Dermis microvascular lymphatic vessel endothelial cell (primary cell): ENCODE measurements at places on chromosomes 7 and 10. TPM values are rescaled to one million over a fixed set of nuclear protein-coding genes. Genes with fewer than 3 reads are reported as not detected.

DNA sequence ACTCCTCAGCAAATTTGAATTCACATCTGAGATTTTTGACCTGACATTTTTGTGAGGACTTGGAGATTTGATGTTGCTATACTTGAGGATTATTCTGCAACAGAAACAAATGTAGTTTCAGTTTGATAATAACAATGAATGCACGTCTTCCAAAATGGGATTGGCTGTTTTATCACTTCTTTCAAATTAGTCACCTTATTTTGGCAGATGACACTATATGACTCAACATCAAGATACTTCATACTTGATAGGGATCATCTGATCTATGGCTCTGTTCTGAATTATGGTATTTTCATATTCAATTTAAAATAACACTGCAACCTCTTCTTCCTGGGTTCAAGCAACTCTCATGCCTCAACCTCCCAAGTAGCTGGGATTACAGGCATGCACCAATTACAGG lies 24.2 kb downstream of the ARL5B start:
- DNase-seq = no peak

DNA sequence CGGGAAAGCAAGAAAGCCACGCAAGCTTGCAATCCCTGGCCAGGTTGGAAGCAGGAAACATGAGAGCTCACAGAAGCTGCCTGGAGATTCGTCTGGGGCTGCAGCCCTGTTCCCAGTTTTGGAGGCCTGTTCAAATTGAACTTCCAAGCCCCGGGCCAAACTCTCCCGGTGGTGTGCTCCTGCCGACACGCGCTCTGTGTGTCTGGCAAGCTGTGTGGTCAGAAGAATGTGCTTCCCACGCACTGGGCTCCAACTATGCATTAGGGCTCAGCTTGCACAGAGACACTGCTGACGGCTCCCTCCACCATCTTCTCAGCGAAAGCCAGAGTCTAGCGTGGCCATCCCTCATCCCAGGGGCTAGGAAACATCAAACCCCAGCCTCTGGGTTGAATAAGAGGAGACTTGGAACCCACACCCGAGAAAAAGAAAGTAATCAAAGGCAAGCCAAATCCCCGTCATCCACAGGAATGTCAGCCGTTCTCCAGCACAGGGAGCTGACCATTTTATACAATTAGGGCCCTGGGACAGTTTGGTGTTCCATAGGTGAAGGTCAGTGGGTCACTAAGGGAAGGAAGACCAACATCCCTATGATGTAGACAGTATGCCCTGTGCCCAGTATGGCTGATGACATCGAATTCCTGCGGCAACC lies 107.2 kb downstream of the FGFR2 start:
- no peak for DNase-seq

GRCh38 chr10:7547829-7548228 lies 118.9 kb downstream of the ITIH5 start:
- DNase-seq = no peak

GRCh38 chr7:117011419-117012260 lies 58.3 kb downstream of the ST7 start:
- no peak for DNase-seq

GRCh38 chr10:11304906-11305585 lies 287.4 kb downstream of the CELF2 start:
- no peak for DNase-seq

DNA sequence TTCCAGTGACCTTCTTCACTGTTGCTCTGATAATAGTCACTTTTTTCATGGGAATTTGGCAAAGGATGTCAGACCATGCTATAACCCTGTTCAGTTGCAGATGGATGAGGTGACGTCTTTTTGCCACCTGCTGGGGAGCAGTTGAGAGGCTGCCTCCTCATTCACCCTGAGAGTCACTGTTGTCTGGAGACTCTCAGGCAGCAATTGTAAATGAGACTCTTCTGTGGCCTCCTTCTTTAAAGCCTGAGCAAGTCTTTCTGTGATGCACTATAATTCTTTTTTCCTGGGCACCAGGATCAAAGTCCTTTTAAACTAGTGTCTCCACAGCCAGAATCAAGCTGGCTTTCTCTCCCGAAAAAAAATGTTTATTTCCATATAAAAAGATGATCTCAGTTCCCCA lies 345.1 kb downstream of the ARL4A start:
- DNase-seq = no peak

GRCh38 chr10:34826221-34826620 lies 11.1 kb upstream of the PARD3 start:
- DNase-seq = no peak

DNA sequence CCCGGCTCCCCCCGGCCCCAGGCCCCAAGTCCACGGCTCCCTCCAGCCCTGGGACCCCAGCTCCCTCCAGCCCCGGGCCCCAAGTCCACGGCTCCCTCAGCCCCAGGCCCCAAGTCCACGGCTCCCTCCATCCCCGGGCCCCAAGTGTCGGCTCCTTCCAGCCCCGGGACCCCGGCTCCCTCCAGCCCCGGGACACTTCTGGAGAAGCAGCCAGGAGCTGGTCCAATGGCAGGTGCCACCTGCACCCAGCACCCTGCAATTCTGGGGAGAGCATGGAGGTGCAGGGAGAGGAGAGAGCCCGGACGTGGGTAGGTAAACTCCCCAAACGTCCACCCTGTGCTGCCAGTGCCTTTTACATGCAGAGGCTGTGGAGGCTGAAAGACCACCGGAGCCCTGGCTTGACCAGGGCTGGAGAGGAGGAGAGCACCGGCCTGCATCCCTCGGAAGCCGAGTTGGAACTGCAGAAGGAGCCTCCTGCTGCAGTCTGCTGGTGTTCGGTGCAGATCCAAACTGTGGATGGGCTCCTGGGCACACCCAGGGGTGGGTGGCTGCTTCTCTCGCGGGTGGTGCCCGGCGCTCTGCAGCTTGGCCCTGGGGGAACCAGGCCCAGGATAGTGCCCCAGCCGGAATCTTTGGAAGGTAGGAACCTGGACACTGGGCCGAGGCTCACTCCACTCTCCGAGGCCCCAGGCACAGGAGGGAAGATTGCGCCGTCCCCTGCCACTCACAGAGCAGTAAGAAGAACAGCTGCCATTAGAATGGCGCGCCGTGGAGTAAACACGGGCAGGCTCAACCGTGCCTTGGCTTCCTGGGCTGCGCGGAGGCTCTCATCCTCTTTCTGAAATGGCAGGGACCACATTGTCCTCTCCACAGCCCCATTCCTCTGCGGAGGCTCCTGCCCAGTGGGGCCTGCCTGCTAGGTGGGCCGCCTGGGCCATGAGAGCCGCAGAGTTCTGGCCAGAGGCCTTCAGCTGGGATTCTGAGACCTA lies 14.7 kb downstream of the SHH start:
- DNase-seq = no peak

- no peak for DNase-seq
Measured at GRCh38 chr10:71981015-71981875, 17.1 kb downstream of the CHST3 start.

GRCh38 chr7:30162622-30163124 lies 27.9 kb downstream of the MTURN start:
- peak; percentile 32 for DNase-seq

GRCh38 chr7:15326044-15326644 lies 235.7 kb downstream of the AGMO start:
- peak; percentile 43 for DNase-seq

DNA sequence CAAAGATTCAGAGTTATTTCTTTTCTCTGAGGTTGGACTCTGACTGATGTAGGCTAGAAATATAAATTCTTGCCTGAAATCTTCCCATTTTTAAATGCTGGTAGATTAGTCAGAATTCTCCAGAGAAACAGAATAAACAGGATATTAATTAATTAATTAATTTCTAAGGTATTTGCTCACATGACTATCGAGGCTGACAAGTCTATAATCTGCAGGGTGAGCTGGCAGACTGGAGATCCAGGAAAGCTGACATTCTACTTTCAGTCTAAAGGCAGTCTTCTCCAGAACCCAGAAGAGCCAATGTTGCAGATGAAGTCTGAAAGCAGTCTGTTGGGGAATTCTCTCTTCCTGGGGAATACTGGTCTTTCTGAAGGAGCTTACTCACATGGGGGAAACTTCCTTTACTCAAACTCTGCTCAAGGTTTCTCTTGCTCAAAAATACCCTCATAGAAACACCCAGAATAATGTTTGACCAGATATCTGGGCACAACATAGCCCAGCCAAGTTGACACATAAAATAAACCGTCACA lies 189.7 kb downstream of the KIF20B start:
- no peak for DNase-seq

DNA sequence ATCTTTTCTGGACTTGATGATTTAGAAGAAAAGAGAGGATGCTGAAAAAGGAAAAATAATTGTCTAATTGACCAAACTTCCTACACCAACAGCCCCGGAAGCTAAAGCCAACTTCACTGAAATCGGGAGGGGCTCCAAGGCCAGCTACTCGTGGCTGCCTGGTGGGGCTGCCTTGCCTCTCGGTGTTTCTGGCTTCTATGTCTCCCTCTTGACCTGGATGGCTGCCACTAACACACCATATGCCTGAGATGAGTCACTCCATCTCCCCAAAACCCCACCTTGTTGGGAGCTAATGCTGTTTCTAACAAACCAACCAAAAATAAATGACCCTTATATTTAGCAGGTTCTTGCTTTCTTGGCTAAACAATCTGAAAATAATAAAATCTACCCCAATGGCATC lies 87.6 kb upstream of the AFAP1L2 start:
- DNase-seq = no peak

DNA sequence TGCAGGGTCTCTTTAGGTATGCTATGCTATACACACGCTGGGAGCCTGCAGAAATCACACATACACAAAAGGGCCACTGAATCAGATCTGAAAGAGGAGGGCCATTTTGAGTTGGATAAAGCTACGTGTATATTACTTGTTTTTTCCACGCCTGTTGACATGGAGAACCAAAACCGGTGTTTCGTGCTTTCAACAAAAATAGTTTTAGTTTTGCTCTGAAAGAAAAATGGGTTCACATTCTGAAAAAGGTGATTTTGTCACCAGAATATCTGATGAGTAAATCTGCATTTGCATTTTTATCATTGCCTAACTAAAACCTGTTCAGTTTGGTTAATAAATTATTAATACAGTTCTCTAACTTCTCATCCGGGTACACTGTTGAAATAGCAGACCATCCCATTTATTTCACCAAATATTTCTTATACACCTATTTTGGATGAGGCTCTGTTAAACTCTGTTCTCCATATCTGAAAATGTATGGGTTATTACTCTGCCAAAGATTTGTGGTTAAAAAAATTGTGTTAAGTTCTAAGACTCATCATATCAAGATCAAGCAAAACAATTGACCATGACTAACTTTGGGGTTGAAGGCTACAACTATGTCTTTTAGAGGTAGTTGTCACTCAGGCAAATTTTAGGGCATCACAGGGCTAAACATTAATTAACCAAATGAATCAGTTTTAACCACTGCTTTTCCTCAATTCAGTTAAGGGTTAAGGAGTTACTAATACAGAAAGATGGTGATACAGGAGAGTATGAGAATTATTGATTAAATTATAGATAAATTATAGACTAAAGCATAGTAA lies 101.2 kb upstream of the RPA3 start:
- no peak for DNase-seq

DNA sequence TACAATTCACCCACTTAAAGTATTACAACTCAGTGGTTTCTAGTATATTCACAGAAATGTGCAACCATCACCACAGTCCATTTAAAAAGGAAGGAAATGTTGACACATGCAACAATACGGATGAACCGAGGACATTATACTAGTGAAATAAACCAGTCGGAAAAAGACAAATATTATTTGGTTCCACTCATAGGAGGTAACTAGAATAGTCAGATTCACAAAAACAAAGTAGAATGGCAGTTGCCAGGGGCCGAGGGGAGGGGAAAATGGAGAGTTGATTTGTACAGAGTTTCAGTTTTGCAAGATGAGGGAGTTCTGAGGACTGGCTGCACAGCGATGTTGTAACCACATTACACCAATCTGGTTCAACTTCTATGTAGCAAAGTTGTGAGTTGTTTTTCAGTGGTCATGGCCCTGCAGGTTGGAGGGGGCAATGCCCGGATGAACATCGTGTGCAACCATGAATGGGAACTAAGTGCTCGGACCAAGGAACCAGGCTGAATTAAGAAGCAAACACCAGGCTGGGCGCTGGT lies 17.6 kb upstream of the TNPO3 start:
- DNase-seq = no peak

DNA sequence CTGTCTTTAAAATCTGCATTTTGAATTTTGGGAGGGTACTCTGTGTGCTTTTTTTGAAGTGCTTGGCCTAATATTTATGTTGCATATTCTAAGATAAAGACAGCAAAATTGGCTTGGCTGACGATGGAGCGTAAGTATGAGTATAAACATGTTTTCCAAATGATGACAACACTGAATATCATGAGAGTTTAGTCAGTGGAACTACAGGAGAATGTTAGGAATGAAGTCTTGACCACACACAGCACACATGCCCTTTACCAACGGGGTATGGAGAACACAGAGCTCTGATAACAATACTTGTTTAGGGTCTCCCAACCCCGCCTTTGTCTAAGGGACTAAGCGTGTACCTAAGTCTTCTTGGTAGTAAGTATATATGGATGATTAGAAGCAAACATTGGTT lies 253.9 kb upstream of the FZD8 start:
- no peak for DNase-seq

- DNase-seq = no peak
Measured at GRCh38 chr7:86212976-86213375, 430.7 kb upstream of the GRM3 start.

DNA sequence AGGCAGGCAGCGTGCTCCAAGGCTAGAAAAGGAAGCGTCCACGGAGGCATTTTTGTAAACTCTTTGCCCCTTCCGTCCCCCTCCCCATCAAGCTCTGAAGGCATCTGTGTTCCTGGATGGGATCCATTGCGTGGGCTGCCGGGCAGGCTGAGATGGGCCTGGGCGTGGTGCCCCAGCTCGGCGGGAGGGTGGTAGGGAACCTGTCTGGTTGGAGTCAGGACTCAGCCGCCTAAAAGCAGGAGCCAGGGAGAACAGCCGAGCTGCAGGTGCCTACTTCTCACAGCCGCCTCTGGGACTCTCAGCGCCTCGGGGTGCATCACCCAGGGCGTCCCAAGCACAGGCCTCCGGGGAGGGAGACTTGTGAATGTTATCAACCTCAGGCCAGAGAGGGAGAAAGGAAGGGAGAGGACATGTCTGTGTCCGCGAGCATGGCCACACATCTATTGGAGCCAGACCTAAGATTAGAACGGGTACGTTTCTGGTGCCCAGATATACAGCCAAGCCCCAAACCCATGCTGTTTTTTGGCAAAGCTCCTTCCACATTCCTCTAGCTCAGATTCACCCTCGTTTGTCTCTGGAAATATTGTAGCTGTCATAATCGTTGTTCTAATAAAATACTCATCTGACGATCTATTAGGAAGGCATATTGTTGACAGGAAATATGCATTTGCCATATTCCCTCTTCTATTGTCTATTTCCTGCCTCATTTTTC lies 48.6 kb upstream of the CTBP2 start:
- no peak for DNase-seq

The ZFAND2A gene
- 10.0 and 15.4 TPM in 2 replicates for total RNA-seq

The SEC61A2 gene
- total RNA-seq = 3.5 and 6.4 TPM in 2 replicates

The SLC26A3 gene
- not detected in 2 replicates for total RNA-seq

The LHFPL3 gene
- total RNA-seq = not detected in 2 replicates

The VWA2 gene
- total RNA-seq = not detected in 2 replicates

The FRMPD2 gene
- total RNA-seq = 0.13 TPM in 2 replicates

The HECW1 gene
- not detected in 2 replicates for total RNA-seq

The ELAPOR2 gene
- 84.7 and 101 TPM in 2 replicates for total RNA-seq

The NPSR1 gene
- not detected in 2 replicates for total RNA-seq

The OPN4 gene
- not detected in 2 replicates for total RNA-seq

The ELN gene
- total RNA-seq = 6.2 and 31.0 TPM in 2 replicates
